Cardiac muscle cell (in vitro differentiated cells and primary cell): ENCODE measurements at places on chromosomes 11 and 22. TPM values are rescaled to one million over a fixed set of nuclear protein-coding genes. Genes with fewer than 3 reads are reported as not detected.

The MOGAT2 gene
- 0.21 and 0.45 TPM in 2 replicates for total RNA-seq

The PDE2A gene
- total RNA-seq = 0.18 and 0.92 TPM in 2 replicates

The LMO2 gene
- 25.6 and 28.6 TPM in 2 replicates for total RNA-seq

The SMTNL1 gene
- 0.11 TPM in 1 of 2 replicates, not detected in the other for total RNA-seq

The APOBEC3G gene
- 10.5 and 12.2 TPM in 2 replicates for total RNA-seq

The CEP126 gene
- 0.53 and 1.2 TPM in 2 replicates for total RNA-seq

The IL17REL gene
- 1.8 TPM in 1 of 2 replicates, not detected in the other for total RNA-seq

The NXPE1 gene
- total RNA-seq = not detected in 2 replicates

The CYB561A3 gene
- 7.8 and 13.5 TPM in 2 replicates for total RNA-seq

The TBC1D22A gene
- 16.2 and 16.6 TPM in 2 replicates for total RNA-seq

The JAML gene
- not detected in 2 replicates for total RNA-seq

GRCh38 chr11:10622957-10623791, 54.7 kb upstream of the LYVE1 start:
- no peak for DNase-seq

GRCh38 chr11:103659206-103659618, 377.2 kb upstream of the DDI1 start:
- peak; percentile 16 for DNase-seq

DNA sequence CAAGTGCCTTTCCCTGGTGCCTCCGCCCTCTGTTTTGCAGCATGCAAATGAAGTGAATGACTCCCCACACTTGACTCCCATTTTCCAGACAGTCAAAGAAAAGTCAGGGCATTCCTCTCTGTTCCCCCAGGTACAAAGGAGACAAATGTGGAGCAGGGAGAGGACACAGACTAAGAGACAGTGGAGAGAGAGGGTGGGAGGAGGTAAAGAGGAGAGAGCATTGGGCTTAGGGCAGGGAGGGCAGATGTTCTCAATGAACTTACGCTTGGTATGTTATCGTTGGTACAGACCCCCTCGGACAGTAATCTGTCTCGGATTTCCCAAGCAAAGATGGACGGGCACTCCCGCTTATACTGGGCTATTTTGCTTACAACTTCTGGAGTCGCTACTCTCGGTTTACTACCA, 9.8 kb downstream of the PAX6 start:
- no peak for DNase-seq

GRCh38 chr22:44685384-44686056, 16.5 kb upstream of the PRR5 start:
- no peak for DNase-seq

- DNase-seq = peak; percentile 50
Measured at GRCh38 chr11:75265851-75266531, 25.4 kb downstream of the TPBGL start.

DNA sequence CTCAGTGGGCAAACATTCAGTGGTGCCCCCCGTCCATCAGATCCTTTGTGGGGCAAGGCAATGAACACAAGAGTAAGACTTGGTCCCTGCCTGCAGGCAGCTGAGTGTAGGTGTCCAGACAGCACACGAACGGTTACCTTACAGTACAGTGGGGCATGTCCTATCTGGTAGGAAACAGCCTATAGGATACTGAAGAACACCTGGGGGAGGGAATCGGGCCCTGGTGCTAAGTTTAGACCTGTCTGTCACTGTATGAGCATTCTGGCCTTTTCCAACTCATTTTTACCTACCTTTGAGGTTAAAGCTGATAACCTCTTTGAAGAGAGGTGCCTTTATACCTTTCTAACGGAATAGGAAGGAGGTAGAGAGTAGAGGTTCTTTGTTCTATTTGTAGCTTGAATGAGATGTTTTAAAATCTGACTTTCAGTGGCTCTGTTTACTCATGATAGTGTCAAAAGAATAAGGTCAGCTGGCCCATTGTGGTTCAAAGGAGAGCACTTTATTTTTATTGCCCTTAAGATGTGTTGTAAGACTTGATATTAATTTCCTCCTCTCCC, 8.9 kb downstream of the ZNRF3 start:
- DNase-seq = no peak

DNA sequence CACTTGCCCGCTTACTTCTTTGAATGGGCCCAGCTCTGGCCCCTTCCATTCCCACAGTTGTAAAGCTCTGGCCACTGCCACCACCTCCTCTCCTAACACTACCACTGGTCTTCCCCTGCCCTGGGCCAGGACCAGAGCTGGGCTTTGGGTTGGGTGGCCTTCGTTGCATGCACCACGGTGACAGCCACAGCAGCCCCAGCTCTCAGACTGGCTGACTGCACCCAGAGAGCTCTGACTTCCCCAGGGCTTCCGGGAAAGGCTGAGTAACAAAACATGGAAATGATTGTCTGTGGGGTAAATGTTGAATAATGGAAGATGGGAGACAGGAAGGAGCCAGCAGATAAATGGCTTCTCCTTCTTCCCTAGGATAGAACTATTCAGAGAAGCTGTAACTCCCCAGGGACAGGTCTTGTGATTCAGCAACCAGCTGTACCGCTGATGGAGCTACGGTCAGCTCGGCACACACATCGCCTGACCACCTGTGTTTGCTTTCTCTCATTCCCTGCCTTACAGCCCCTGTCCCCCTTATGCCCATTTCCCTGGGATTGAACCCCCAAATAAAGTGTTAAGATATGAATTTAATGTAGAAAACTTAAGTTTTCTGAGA, 27.6 kb downstream of the SCN4B start:
- DNase-seq = no peak

DNA sequence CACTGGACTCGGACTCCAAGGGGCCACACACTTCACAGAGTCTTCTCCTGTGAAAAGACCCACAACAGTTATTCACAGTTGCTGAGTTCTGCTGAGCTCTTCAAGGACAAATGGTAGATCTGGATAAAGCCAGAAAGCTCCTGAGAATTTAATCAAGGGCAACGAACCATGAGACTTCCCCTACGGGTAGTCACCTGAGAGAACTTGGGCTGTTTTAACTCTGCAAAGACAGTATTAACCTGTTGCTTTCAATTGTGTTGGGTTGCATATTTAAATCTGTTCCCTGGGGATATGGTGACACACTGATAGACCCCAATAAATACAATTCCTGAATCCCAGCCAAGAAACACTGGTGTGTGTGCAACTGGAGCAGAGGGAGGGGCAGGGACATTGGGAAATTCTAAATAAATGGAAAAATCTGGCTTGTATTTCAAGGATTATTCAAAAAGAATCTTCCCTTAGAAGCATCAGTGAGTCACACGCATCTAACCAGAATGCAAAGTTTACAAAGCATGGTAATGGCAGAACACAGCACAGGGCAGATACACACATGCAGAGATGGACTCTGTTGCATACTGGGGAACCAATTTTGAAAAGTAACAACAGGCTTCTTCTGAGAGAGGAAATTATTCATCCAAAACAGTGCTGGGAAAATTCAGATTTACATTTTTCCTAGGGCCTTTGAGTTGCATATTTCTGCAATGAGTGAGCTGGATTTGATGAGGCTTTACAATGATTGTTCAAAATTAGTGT, 4.0 kb downstream of the KCNJ1 start:
- DNase-seq = peak; percentile 34

GRCh38 chr11:65476632-65477148, 22.2 kb upstream of the MALAT1 start:
- no peak for DNase-seq

- DNase-seq = no peak
Measured at GRCh38 chr11:58508005-58508404, at the start of gene OR5B21. Gene OR5B21 (minus strand): TSS chr11:58508105. CDS start chr11:58508105, 0 bp downstream.

- DNase-seq = peak; percentile 42
Measured at GRCh38 chr11:93169950-93170561, 27.7 kb downstream of the SLC36A4 start.

DNA sequence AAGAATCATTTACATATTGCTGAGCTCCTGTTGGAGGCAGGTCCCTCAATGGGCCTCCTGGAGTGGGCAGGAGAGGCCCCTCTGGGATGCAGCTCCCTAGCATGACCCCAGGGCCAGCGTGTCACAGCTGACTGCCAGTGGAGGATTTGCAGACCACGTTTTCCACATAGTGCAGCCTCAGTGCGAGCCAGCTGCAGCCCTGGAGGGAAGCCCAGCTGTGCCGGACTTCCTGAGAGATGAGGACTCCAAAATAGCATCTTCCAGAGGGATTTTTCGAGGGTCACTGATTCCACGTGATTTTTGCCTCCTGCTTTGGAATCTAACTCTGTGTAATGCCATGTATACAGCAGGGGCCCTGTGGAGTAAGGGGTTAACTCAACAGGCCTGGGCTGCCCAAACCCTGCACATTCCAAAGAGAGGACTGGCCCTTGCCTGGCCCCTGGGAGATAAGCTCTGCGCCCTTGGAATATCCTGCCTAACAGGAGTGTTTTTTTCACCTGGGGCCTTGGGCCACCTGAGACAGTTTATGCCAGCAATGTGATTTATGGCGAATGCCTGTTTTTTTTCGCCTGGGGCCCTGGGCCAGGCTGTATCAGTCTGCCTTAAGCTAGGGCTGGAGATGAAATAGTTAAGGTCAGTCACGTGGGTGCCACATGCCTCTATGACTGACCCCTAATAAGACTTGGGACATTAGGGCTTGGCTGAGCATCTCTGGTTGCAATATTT, 47.4 kb downstream of the RPS6KA4 start:
- peak; percentile 57 for DNase-seq

DNA sequence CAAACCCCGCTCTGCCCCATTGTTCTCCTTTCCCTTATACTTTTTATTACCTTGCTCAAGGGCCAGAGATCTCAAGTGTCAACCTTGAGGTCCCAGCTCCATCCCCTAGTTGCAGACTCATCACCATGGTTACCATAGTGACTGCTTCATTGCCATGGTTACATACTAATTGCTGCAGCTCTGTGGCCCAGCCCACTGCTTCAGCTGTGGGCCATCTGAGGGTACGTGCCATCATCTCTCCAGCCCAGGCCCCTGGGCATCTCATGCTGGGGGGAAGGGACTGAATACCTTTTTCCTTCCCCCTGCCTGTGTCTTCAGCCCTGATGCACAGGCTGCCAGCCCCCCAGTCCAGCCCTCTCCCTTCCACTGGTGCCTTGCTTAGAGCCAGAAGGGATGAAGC, 22.2 kb downstream of the TREH start:
- DNase-seq = no peak

GRCh38 chr22:27720860-27721259, 80.7 kb downstream of the MN1 start:
- DNase-seq = no peak

DNA sequence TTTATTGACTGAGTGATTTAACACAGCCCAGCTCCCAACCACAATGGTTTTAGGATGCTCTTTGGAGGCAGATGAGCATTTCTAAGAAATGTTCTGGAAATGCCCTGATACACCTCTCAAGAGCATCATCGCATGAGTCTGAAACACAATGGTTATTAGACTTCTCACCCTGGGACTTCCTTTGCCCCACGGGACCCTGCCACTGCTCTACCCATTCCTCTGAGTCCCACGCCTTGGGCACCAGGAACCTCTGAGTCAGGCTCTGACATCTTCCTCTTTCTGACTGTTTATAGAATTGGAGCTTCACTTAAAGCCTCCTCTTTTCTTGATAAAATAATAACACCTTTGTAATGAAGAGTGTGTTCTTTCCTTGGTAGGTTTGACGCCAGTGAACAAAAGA, 85.6 kb upstream of the PARVA start:
- DNase-seq = no peak
